ENCODE measurements at places on chromosomes 12 and 14. TPM values are rescaled to one million over a fixed set of nuclear protein-coding genes. Genes with fewer than 3 reads are reported as not detected.

DNA sequence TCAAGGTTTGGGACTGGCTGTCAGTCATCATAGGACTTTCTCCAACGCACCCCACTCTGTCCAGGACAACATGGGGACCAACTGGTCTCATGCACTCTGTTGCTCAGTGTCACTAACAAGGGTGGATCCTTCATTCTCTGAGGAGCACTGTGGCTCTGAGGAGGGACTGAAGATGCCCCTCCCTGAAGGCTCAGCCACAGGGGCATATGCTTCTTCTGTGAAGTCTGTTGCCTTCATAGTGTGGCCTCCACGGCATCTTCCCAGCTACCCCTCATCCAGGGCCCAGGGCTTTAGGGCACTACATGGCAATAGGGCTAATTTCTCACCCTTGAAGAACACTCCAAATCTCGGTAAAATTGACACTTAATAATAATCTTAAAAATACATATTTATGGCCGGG, 14.3 kb upstream of the IFI27L2 start:
- H3K27me3 ChIP-seq: peaks cover 8% of the 10 kb centered on the region
- H3K4me3 ChIP-seq: no peak overlapping the region
- peaks cover 6% of the 10 kb centered on the region for H3K4me1 ChIP-seq
- H3K27ac ChIP-seq: no peak overlapping the region
- DNase-seq: no peak

DNA sequence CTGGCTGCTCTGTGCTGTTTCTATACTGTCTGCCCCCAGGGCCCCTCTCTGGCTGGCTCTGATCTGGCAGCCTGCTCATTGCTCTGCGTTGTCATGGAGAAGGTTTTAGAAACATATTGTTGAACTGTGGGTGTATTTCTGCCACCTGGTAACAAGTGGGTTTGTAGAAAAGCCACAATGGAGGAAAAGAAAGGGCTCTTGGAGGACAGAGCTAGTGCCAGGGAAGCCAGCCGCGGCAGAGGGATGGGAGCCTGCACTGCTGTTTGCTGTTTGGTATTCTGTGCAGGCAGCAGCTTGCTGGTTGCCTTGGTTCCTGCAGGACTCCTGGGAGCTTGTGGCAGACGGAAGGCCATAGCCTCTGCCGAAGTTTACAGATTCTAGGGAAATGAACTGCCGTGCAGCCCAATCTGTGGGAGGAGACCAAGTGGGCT, 15.1 kb downstream of the CCDC177 start:
- H3K4me3 ChIP-seq: no peak overlapping the region
- H3K27me3 ChIP-seq: peaks cover 18% of the 10 kb centered on the region
- no peak overlapping the region for H3K27ac ChIP-seq
- H3K4me1 ChIP-seq: no peaks in the 10 kb centered on the region

GRCh38 chr12:110137786-110138185, 13.6 kb downstream of the IFT81 start:
- no peaks in the 10 kb centered on the region for H3K36me3 ChIP-seq
- H3K4me1 ChIP-seq: no peaks in the 10 kb centered on the region
- no peak for DNase-seq
- H3K27ac ChIP-seq: no peak overlapping the region

DNA sequence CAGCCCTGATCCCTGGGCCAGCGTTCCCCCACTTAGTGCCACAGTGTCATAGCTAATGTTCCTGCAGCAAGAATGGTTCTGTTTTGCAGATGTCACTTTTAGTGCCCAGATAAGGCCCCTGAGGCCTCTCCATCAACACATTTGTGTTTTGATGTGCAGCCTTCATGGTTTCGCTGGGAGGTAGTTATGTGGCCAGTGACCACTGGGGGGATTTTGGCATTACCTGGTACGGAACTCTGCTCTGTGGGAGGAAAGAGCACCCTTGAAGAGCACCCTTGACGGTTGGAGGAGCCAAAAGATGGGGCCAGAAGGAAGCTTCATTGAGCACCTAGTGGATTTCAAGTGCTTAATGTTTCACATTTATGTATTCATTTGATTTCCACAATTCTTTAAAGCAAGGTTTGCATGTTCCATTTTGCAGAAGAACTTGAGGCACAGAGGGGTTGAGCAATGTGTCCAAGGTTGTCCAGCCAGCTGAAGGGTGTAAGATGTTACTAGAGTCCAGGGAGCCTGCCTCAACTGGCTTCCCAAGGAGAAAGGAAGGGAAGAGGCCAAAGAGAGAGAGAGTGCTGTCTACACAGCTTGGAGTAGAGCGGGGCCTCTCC, 13.0 kb downstream of the SERPINA11 start:
- no peak for DNase-seq
- no peak overlapping the region for H3K27ac ChIP-seq
- no peaks in the 10 kb centered on the region for H3K36me3 ChIP-seq

- H3K4me3 ChIP-seq: no peak overlapping the region
- H3K27me3 ChIP-seq: no peaks in the 10 kb centered on the region
- H3K27ac ChIP-seq: no peak overlapping the region
Measured at GRCh38 chr12:81517296-81517695, 241.9 kb downstream of the PPFIA2 start.

DCN gene
- not detected for total RNA-seq
